H1 (cell line): ENCODE measurements at places on chromosomes 1 and 21. TPM values are rescaled to one million over a fixed set of nuclear protein-coding genes. Genes with fewer than 3 reads are reported as not detected.

DNA sequence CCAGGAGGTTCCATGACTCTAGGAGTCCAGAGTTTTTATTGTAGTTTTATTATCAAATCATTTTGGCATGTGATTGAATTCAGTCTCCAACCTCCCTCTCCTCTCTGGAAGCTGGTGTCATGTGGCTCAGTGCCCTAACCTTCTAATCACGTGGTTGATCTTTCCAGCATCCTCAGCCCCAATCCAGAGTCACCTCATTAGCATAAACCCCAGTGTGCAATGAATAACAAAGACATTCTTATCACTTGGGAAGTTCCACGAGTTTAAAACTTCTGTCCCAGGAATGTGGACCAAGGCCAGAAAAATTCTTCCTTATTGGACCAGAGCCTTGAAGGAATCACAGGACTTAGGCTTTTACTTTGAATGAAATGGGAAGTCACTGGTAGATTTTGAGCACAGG, 52.2 kb downstream of the KIRREL1 start:
- DNase-seq = peak; percentile 17

DNA sequence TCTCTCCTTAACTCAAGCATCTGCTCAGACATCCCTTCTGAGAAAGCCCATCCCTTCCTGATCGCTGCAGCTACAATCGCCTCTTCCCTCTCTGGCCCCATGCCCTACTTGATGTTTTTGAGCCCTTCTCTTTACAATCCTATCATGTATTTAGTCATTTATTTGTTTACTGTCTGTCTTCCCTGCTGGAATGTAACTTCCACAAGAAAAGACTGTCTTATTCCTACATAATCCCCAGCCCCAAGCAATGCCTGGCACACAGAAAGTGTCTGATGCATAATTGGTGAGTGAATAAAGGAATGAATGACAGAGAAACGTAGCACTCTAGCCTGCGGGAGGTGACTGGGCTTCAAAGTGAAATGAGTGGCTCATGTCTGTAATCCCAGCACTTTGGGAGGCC, 25.4 kb downstream of the ECE1 start:
- DNase-seq = no peak

DNA sequence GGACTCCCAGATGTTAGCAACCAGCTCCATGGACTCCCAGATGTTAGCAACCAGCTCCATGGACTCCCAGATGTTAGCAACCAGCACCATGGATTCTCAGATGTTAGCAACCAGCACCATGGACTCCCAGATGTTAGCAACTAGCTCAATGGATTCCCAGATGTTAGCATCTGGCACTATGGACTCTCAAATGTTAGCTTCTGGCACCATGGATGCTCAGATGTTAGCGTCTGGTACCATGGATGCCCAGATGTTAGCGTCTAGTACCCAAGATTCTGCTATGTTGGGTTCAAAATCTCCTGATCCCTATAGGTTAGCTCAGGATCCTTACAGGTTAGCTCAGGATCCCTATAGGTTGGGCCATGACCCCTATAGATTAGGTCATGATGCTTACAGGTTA, 8.8 kb downstream of the SON start:
- DNase-seq = no peak

Gene CYP4X1
- 1.3 and 1.4 TPM in 2 replicates for total RNA-seq
